ENCODE measurements at places on chromosomes 5 and 9.
A peak's percentile ranks its signal among the peaks of the same experiment; 100 is the strongest.

GRCh38 chr9:119004618-119004990, 364.6 kb downstream of the BRINP1 start:
- no peak for DNase-seq

DNA sequence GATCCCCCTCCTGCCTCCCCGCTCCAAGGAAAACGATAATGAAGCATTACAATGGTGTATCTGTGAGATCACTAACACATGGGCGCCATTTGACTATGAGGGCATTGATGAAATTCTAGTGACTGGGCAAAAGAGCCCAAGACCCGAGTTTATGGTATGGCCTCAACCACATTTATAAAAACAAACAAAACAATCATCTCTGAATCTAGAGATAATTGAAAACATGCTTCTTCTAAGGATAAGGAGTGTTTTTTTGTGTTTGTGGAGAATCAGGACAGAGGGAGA, 100.9 kb upstream of the SEMA6A start:
- no peak for DNase-seq

DNA sequence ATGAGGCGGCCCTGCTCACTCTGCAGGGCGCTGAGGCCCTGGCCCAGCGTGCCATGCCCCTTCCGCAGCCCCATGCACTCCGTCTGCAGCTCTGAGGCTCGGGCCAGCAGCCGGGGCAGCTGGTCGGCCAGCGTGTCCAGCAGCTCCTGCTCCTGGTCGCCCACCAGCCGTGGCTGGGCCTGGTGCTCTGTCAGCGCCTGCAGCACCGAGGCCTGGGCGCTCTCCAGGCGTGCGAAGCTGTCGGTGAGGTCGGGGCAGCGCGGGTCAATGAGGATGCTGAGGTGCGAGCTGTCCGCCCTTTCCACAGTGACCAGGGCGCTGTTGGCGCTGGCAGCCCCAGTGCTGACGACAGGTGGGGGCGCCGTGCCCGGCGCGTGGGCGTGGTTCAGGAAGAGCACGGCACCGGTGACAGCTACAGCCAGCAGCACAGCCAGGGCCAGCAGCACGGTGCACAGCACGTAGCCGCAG, 9.4 kb downstream of the FIBCD1 start:
- no peak for DNase-seq

GRCh38 chr5:124365361-124365801, 381.1 kb downstream of the ZNF608 start:
- no peak for DNase-seq

DNA sequence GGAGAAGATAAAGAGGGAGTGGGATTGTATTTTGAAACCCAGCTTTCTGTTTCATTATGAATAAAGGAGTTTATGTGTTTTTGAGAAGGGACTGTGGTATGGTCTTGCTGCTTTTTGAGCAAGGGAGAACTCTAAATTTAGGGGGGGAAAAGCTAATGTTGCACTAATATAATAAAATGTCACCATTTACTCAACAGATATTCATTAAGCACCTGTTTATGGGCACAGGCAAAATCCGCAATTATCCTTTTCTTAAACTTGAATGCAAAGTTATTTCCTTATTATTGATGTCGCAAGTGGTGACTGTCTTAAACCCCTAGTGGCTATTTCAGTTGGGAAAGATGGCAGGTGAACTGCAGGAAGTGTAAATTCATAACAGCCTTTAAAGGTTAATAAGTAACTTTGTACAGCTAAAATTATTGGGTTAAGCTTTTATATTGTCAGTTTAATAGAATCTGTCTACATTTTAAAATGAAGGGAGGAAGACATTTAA, 1.5 kb downstream of the CDC42SE2 start:
- no peak for DNase-seq

- no peak for DNase-seq
Observed at GRCh38 chr9:107284636-107285035, 1.6 kb downstream of the RAD23B start.

- DNase-seq: no peak
Observed at GRCh38 chr5:88480801-88481499, 212.3 kb upstream of the TMEM161B start.

GRCh38 chr9:129495620-129496472, 125.1 kb downstream of the C9orf50 start:
- DNase-seq: peak; percentile 73

DNA sequence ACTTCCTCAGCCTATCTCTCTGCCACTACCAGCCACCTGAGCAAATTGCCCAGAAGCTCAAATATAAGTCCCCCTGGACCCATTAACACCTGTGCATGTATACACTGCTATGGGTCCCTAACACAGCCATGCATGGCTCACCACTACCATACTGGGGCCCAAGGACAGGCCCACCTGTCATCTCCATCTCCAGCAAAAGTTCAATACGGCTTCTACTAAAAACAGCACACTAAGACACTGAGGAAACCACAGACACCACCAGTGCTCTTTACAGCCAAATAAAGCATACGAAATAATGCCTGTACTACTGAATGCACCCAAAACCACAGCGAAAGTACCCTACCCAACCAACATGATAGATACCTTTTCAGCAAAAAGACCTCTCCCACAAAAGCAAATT, 85.6 kb upstream of the GHR start:
- DNase-seq: no peak

DNA sequence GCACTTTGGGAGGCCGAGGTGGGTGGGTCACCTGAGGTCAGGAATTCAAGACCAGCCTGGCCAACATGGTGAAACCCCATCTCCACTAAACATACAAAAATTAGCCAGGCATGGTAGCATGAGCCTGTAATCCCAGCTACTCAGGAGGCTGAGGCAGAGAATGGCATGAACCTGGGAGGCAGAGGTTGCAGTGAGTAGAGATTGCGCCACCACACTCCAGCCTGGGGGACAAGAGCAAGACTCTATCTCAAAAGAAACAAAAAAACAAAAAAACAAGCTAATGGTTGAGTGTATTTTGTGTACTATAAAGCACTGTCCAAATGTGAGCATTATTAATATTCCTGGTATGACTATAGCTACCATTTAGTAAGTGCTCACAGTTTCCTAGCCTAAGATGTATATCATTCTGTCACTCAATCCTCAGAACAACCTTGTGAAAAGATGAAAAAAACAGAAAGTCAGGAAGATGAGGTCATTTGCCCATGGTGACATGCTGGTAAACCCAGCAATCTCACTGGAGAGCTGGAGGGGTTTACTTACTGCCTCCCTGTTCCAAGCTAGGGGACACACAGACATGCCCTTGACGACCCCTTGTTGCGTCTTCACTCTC, 27.7 kb downstream of the ARHGEF37 start:
- no peak for DNase-seq

DNA sequence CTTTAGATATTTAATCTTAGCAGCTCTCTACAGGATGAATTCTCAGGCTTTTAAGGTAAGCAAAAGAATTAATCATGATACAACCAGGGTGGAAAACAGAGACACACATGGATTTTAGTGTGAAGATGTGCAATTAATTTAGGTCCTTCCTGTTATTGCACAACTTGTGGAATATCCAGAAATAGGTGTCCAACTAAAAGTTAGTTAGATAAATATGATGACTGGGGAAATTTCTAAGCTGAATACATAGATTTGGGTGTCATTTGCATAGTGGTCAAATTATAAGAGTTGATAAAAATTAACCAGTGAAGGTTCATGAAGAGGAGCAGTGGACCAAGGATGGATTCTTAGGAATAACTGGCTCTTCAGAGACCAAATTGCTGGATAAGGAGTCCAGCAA, 266.1 kb downstream of the PRR16 start:
- no peak for DNase-seq

All from activated CD8-positive, alpha-beta memory T cell treated with anti-CD3 and anti-CD28 coated beads for 1 hour (primary cell).